T-helper 17 cell (primary cell): ENCODE measurements at places on chromosomes 16 and 17. TPM values are rescaled to one million over a fixed set of nuclear protein-coding genes. Genes with fewer than 3 reads are reported as not detected.

Gene KSR1
- 46.7 TPM for total RNA-seq

Gene FXR2
- total RNA-seq = 23.4 TPM

Gene TELO2
- 36.4 TPM for total RNA-seq

Gene GFAP
- total RNA-seq = 0.18 TPM

Gene IGSF6
- 0.39 TPM for total RNA-seq

- no peak for DNase-seq
These were observed 80.5 kb downstream of the TBC1D16 start for GRCh38 chr17:79955167-79955549.

DNA sequence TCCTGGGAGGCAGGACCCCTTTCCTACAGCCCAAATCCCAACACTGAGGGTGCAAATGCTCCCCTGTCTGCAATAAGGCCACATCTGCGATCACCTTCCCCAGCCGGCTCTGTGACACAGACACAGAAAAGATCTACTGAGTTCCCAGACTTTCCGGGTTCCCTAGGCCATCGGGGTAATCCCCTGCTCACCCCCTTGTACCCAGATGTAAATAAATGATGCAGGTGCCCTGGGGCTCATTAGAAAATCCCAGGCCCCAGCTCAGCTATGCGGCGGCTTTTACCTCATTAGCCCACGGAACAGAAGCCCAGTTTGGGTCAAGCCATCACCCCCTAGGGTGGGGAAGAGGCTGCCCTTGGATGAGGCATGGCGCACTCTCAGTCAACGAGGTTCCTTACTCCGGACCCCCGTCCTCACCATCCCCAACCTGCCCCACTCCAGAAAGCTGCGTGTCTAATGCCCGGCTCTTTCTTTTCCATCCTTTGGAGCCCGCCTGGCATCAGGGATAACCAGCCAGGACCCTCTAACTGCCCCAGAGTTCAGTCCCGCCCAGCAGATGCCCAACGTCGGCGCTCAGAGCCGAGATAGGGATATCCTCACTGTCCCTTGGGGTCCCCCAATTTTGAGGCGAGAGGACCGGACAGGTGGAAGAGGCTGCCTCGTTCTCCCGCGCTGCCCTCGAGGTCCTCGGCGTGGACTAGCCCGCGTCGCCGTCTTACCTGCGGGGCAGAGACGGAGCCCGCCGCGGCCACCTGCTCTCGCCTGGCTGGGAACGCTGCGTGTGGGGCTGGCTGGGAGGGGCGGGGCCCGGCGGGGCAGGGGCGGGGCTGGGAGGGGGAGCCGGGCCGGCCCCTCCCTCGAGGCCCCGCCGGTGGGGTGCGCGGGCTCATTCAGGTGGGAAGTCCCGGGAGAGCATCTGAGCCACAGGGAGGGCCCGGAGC lies at the start of gene ZNF385C:
Gene ZNF385C (minus strand): TSS at position 783 of the 941 bp plus-strand sequence. CDS start 35,417 bp downstream, outside the sequence.
- peak; percentile 52 for DNase-seq

DNA sequence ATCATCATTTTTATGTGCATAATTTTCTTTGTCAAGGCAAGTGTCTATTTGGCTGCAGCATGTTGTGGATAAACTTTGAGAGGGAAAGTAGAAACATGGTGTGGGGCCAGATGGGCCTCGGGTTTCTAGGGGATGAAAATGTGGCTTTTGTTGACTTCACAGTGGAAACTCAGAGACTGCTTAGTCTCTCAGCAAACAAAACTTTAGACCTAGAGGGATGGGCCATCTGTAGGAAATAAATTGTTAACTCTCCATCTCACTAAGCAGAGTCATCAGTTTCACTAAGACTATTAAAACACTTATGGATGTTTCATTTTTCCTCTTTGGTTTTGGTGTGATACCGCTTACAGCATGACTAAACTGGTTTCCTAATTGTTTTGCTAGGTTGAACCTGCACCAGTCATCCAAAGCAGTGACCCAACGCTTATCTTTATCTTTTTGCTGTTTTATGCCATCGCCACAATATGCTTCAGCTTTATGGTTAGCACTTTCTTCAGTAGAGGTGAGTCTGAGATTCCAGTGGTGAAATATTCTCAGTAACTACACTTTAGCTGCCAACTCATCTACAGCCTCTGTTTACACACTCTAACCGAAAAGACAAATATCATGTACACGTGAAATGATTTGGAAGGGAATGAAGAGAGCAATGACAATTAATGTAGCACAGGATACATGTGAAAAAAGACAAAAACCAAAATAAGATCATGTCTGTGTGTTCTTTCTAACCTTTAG lies 60.6 kb upstream of the CRYM start:
- no peak for DNase-seq

- no peak for DNase-seq
These were observed 7.3 kb upstream of the TRPV2 start for GRCh38 chr17:16407911-16408588.

DNA sequence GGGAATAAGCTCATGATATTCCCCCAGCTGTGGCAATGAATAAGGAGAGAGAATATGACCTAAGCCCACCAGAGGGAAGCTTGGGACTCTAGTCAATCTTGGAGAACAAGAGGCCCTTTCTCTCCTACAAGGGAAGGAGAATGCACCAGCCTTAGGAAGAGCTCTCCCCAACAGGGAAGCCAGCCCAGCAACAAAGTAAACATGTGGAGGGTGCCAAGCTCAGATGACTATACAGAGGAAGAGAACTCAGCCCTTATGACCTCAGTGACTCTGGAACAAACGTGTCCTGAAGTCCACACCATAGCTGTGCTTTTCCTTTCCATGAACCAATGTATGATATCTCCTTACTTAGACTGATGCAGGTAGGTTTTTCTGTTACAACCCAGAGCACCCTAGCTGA lies 219.7 kb downstream of the GSG1L start:
- DNase-seq = no peak

DNA sequence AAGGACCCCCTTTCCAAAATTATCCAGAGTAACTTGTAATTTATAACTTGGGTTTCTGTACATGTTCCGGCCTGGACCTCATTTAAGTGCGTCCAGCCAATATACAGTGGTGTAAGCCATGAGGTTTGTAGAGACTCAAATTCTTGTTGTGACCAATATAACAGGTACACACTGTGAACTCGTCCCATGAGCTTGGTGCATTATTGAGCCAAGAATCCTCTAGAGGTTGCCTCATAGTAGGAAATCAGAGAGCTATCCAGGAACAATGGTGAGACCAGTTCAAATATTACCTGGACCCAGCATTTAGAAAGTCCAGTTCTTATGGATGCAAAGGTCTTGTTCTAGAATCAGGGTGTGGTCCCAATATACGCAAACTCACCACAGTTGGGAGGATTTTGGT lies 138.2 kb downstream of the NPIPB5 start:
- no peak for DNase-seq

- DNase-seq = no peak
These were observed 29.4 kb downstream of the C16orf87 start for GRCh38 chr16:46801428-46802049.

DNA sequence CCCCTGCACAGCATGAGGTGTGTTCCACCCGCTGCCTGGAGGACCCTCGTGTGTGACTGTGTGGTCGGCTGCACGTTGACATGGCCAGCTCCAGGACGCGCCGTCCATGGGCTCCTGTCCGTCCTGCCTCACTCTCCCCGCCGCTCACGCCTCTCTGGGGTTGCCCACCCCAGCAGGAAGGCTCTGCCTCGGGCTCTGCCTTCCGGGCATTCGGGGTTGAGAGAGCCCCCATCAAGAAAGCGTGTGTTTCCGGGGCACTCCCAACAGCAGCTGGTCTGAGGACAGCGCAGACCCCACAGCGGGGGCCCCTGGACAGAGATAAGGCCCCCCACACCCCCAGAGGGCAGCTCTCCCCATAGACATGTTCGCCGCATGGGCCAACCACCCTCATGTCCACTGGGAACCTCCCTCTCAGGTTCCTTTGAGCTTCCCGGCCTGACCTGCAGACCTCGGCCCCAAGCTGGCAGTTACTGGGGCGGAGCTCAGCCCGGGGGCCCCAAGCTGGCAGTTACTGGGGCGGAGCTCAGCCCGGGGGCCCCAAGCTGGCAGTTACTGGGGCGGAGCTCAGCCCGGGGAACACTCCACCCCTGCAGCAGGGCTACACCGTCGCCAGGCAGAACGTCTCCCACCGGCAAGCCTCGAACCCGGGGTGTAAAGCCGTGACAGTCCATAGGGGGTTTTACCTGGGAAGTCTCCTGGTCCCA lies 8.4 kb upstream of the PIEZO1 start:
- peak; percentile 10 for DNase-seq

GRCh38 chr16:11006656-11007055 lies 62.3 kb downstream of the CLEC16A start:
- no peak for DNase-seq
